HFFc6 (cell line): ENCODE measurements at places on chromosomes 3 and 15. TPM values are rescaled to one million over a fixed set of nuclear protein-coding genes. Genes with fewer than 3 reads are reported as not detected.
A peak's percentile ranks its signal among the peaks of the same experiment; 100 is the strongest.

Gene RFT1
- 31.8 to 35.8 TPM (median 32.9 TPM) in 3 replicates for total RNA-seq

Gene CCDC80
- total RNA-seq: 328 to 410 TPM (median 388 TPM) in 3 replicates

Gene GOLGA6B
- not detected in 2 replicates for total RNA-seq

Gene MEF2A
- total RNA-seq: 23.2 to 26.1 TPM (median 24.9 TPM) in 3 replicates

Gene LRRC2
- 0.18 and 0.48 TPM in 2 replicates for total RNA-seq

Gene BNC1
- 8.8 to 17.5 TPM (median 14.5 TPM) in 3 replicates for total RNA-seq

Gene SCAMP5
- 6.7 and 12.5 TPM in 2 replicates for total RNA-seq

Gene DUOXA2
- not detected in 3 replicates for total RNA-seq

Gene MANF
- 184 to 196 TPM (median 194 TPM) in 3 replicates for total RNA-seq

Gene TUSC2
- total RNA-seq: 24.5 to 35.2 TPM (median 34.5 TPM) in 3 replicates

Gene MYLK
- 296 and 402 TPM in 2 replicates for total RNA-seq

Gene TGM5
- total RNA-seq: not detected in 2 replicates

Gene EIF2A
- 71.1 to 79.1 TPM (median 75.4 TPM) in 3 replicates for total RNA-seq

Gene ARPP21
- total RNA-seq: not detected in 2 replicates

GRCh38 chr3:31300456-31301443 lies 232.0 kb upstream of the STT3B start:
- DNase-seq: no peak

- DNase-seq: no peak
Measured at GRCh38 chr3:195761567-195762248, 40.9 kb downstream of the MUC20 start.

GRCh38 chr15:53762916-53763315 lies 3.5 kb upstream of the WDR72 start:
- no peak for DNase-seq

DNA sequence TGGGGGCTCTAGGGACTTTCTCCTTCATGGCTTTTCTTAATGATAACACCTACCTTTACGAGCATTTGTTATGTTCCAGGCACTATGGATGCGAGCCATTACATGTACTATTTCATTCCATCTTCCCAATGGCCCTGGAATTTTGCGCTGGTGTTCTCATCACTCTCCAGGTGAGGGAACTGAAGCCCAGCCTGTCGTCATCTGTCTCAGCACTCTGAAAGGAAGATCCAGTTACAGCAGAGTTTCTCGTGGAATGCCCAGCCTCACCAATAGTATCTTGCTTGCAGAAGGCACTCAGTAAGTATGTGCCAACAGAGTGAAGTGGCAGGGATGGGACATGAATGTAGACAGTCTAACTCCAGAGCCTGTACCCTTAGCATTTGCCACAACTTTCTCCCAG lies 56.8 kb downstream of the NOX5 start:
- no peak for DNase-seq

GRCh38 chr15:66169023-66169422 lies 84.5 kb downstream of the MEGF11 start:
- no peak for DNase-seq

DNA sequence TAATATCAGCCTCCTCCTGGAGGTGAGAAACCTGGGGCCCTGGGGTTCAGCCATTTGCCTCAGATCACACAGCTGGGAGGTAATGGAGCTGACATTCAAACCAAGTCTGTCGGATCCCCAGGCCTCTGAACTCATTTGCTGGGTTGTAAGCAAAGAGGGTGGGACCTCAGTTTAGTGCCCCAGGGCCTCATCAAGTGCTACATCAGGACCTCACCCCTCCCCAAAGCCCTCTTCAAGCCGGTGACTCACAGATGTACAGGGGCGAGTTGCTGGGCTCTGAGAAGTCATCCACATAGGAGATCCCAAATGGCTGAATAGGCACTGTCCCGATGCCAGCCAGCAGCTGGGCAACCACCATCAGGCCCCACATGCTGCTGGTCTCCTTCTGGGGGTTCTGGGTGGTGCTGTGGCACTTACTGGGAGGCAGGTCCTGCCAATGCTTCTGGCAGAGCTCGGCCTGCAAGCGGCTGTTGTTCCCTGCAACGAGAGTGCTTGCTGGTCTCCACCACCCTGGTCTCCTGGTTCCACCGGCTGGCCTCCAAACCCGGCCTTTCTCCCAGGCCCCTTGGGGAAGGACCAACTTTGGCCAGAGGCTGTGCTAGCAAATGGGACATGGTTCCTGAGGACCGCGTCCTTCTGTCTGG lies 59.2 kb upstream of the RAB6B start:
- no peak for DNase-seq

GRCh38 chr3:9130345-9131305 lies 118.8 kb downstream of the SRGAP3 start:
- no peak for DNase-seq

GRCh38 chr15:41983221-41983620 lies 10.9 kb upstream of the EHD4 start:
- no peak for DNase-seq

GRCh38 chr3:160771811-160772459 lies 15.9 kb downstream of the PPM1L start:
- no peak for DNase-seq

DNA sequence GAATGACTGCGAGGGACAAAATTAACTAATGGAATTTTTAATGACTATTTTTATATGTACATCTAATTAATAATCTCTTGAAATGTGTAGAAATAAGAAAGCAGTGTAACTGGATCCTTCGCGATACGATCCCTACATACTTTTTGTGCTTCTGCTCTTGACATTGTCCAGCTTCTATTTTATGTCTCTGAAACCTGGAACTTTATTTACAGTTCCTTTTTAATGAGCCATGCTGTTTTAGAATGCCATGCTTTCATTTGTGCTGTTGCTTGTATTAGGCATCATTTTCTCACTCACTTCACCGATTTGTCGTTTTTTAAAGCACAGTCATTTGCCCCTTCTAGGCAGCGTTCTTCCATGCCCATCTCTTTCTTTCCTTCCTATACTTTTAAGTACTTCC lies 301.3 kb downstream of the EDEM1 start:
- no peak for DNase-seq

DNA sequence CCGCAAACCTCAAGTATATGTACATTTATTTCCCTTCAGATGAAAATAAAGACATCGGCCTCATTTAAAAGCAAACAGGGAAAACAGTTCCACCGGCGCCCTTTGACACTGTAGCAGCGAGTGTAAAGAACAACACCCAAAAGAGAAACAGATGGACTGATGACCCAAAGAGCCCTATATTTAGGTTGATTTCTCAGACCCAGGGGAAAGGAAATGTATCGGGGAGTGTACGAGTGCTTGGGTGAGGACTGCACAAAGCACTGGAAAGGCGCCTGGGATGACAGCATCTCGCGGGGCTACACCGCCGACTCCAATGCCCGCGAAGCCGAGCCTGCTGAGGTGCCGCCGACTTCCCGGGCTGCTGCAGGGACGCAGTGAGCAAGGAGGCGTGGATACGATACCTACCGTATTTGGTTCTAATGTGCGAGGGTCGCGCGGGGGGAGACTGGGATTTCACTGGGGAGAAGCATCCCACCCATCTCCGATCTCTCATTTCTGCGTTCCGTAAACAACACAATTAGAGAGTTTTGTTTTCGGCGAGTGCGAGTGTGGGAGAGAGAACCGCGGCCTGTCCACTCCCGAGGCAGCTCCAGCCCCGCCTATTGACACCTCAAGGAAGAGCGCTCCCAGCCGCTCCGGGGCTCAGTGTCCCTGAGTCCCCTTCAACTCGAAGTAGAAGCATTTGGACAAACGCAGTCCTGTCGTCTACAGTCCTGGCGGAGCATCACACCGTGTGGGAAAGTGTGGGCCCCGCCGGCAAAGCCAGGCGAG lies 2.0 kb downstream of the MECOM start:
- peak; percentile 10 for DNase-seq

- peak; percentile 43 for DNase-seq
Measured at GRCh38 chr3:48024401-48024800, 8.2 kb upstream of the MAP4 start.

GRCh38 chr3:114285648-114286230 lies 8.1 kb upstream of the TIGIT start:
- DNase-seq: no peak

DNA sequence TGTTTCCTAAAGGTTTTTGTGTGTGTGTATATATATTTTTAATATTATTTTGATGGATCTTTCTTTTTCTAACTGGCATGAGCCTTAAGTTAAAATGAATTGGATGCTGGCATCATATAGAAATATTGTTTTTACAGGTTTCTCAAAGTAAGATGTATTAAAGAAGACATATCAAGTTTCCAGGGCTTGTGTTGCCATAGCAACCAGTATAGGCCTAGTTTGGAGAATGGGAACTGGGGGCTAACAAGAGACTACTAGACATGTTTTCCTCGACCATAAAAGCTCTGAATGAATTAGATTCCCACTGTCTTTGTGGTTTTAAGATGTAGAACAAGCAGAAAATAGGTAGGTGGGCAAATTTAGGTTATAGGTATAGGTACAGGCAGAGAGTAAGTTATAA lies 771.4 kb downstream of the TUSC7 start:
- DNase-seq: no peak

- no peak for DNase-seq
Measured at GRCh38 chr15:68195336-68196112, 9.6 kb downstream of the CALML4 start.

DNA sequence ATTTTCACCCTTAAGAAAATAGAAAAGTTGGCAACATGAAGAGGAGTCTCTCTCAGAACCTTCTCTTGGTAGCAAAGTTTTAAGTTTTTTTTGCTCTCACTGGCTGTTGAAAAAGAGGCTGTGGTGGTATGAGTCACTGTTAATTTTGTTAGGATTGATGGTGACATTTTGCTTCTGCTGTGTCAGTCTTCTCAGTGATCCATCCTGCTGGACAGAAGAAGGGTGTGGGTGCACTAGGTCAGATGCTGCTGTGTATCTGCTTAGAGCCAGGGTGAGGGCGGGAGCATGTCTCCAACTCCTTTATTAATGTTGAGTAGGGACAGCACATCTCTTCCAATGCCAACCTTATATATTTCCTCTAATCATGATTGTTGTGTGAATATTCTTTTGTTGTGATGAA lies 369.5 kb downstream of the FEZF2 start:
- no peak for DNase-seq

DNA sequence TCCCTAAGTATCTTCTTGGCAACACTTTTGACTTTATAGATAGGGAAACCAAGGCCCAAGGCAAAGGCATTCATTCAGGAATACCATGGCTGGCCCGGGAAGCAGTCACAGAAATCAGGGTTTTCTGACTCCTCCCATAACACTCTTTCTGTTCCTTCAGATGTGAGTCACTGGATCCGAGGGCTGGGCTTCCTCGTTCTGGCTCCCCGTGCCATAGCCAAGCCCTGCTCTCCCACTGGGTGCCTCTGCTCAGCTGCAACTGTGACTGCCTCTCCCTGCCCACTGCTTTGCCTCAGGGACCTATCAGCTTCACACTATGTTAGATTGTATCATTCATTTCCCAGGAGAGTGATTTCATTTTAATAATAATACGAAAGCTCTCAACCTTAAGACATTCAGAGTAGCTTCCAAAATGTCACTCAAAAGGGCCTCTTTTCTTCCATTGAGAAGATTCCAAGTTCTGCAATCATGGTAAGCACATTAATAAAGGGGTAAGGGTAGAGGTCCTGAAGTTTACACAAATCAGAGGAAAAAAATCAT lies 50.2 kb downstream of the GABRB3 start:
- no peak for DNase-seq

- DNase-seq: no peak
Measured at GRCh38 chr15:78224023-78224411, 10.3 kb downstream of the ACSBG1 start.

DNA sequence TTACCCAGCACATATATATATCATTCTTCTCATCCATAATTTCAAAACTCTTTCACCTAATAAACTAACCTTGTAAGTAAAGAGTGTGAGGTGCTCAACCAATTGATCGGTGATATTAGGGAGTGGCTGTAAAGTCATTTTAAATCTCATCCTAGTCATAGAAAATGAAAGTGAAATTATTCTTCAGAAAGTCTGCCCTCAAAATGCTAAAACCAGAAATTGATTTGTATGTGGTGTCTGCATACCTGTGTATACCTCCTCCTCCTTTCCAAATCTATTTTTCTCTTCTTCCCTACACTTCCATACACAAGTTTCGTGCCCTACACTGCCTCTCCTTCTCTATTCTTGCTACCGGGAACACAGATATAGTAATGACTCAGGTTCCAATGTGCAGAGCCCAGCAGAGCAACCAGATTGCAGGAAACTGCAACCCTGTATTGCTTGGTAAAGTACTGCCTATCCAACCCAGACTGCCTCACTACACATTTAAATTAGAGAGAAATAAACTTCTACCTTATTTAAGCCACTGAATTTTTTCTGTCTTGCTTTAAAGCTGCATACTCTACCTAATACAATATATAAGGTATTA lies 7.4 kb upstream of the TBC1D5 start:
- no peak for DNase-seq

- DNase-seq: peak; percentile 7
Measured at GRCh38 chr3:139128803-139129202, 84.1 kb upstream of the PRR23C start.

GRCh38 chr15:57259568-57260040 lies 116.7 kb upstream of the CGNL1 start:
- DNase-seq: no peak

- peak; percentile 94 for DNase-seq
Measured at GRCh38 chr3:129226374-129226773, 23.0 kb upstream of the COPG1 start.

DNA sequence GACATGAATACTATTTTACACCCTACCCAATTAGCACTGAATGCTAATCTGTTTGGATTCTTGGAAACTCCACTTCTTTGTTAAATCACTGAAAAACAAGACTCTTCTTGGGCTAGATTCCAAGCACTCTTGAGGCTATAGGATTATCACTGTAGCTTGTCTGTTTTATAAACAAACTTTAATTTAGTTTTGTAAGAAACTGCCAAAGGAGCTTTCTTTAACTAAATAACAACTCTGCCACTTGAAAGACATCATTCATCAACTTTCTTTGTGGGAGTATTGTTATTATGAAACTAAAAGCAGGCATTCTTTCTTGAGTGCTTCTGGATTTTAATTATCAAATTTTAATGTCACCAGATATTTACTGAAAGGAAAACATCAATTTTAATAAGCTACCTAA lies 24.1 kb downstream of the CBLB start:
- no peak for DNase-seq

- DNase-seq: peak; percentile 85
Measured at GRCh38 chr15:92917598-92918407, 17.7 kb downstream of the CHD2 start.

- DNase-seq: no peak
Measured at GRCh38 chr3:48068886-48069285, 52.7 kb upstream of the MAP4 start.

- DNase-seq: no peak
Measured at GRCh38 chr3:12935861-12936830, 94.8 kb upstream of the RPL32 start.

DNA sequence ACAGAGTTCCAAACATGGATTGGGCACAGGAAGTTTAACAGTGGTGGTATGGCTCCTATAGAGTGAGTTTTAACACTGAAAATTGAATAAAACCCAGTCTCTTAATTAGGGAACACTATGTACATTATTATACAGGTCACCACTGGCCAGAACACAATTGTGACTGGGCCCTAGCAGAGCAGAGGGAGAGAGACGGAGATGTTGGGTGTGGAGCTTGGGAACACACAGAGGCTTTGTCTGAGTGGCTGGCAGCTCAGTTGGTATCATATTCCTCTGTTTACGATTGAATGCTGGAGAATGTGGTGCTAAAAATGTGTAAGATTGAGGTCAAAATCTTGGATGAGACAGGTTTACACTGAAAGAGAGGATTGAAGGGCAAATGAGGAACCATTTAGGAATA lies 6.8 kb upstream of the MOBP start:
- no peak for DNase-seq
